ENCODE measurements at places on chromosomes 1 and 21.

- no peak for DNase-seq
Measured at GRCh38 chr1:1892763-1893120, 1.9 kb upstream of the GNB1 start.

- DNase-seq, result no peak
Measured at GRCh38 chr1:234707641-234708040, 97.7 kb upstream of the IRF2BP2 start.

- DNase-seq, result no peak
Measured at GRCh38 chr21:46098303-46099141, 610 bp downstream of the COL6A2 start.

DNA sequence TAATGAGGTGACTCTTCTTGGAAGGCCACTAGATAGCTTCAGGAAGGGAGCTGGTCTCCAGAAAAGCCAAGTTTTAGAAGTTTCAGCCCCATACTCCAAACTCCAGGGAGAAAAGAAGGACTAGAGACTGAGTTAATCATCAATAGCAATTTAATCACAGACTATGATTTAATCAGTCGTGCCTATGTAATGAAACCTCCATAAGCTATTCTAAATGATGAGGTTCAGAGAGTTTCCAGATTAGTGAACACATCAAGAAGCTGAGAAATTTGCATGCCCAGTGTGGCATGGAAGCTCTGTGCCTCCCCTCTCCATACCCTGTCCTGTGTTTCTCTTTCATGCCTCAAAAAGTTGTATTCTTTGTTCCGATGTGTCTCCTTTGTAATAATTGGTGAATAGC is 49.2 kb upstream of the CCDC190 start:
- DNase-seq, result peak; percentile 18

GRCh38 chr1:237267743-237268142 is 225.8 kb downstream of the RYR2 start:
- DNase-seq, result no peak

DNA sequence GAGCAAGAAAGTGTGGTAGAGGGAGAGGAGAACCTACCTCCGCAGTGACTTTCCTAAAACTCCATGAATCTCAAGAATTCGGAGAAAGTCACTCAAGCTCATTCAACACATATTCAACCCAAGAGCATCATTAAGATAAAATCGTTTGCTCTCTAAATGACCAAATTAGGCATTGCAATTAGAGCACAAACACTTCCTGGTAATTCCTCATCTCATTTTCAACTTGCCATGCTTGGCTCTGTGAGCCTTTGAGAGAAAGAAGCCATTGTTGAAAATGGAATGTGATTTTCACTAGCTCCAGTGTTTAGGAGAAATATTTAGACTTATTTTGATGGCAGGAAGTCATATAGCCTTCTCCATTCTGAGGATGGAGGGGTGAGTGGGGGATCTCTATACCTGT is 52.5 kb downstream of the KAZN start:
- no peak for DNase-seq

GRCh38 chr1:33361532-33362235 is 40.8 kb upstream of the A3GALT2 start:
- DNase-seq, result no peak

- DNase-seq, result no peak
Measured at GRCh38 chr1:110337704-110338308, 1.4 kb upstream of the RBM15 start.

DNA sequence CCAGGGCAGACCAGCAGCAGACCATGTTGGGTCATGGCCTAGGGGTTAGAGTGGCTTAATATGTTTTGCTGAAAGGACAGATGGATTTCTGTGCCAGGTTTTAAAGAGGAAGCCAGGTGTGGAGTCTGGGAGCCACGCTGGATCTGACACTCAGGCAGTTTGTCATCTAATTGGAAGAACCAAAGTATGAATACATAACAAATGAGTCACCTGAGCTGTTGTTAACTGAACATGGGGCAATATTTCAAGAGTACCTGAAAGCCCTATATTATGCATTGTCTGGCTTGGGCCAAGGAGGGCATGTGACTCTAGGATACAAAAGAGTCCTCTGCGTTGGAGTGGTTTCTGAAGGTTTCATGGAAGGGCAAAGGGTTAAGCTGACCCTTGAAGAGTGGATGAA is 70.6 kb downstream of the LMO4 start:
- DNase-seq, result no peak

DNA sequence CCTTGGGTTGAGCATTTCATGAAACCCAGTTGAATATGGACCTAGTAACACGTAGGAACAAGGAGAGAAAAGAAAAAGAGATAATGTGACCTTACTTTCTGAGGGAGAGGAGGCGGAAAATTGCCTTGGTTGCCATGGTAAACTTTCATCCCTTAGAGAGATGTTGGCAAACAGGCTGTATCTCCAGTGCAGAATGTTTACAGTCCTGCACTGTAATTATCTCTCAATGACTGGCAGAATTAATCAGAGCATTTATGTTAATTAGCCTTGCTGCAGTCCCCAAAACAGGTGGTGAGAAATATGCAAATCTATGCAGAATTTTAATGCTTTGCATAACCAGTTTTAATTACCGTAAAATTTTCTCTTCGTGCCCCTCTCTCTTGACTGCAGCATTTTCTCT is 147.3 kb downstream of the CD247 start:
- no peak for DNase-seq

GRCh38 chr1:22056936-22057335 is 4.4 kb downstream of the CDC42 start:
- DNase-seq, result no peak

GRCh38 chr1:1892079-1892762 is 1.3 kb upstream of the GNB1 start:
- DNase-seq, result no peak

GRCh38 chr1:174049514-174049913 is 27.4 kb upstream of the RC3H1 start:
- no peak for DNase-seq

DNA sequence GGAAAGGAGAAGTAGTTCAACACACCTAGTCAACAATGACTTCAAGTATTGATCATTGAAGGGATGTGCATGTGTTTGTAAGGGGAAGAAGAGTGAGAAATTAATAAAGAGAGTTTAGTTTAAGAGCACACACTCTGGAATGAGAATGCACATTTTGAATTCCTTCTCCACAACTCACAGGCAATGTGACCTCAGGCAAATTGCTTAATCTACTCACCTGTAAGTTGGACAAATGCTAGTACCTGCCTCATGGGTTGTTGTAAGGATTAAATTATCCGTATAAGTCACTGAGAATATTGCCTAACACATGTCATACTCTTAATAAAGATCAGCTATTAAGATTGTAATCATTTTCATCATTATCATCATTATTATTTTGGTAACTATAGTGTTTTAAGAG is 204.0 kb upstream of the NFIA start:
- no peak for DNase-seq

GRCh38 chr1:50742523-50742922 is 217.5 kb downstream of the FAF1 start:
- peak; percentile 58 for DNase-seq

DNA sequence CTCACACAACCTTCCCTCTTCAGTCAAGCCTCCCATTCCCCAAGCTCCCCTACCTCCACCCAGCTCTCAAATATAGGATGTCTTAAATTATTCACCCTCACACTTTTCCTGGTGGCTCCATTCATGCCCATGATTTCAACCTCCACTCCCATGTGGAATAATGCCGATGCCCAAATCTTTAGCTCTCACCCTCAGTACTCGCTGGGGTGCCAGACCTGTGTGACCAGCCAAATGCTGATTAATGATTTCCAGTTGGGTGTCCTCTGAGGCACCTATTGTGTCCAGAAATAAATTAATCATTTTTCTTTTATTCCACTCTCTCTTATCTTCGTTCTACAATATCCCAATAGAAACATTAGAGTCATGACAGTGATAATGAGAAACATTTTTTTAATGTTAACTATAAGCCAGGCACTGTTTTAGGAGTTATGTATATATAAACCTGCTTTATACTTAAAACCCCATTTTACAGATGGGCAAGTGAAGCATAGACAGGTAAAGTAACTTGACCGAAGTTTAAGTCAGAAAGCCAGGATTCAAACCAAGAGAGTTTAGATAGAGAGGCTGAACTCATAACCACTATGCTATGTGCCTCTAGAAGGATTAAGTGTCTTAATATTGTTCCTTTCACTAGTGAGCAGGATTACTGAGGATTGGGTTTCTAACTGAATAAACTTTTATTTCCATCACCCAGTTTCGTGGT is 209.7 kb downstream of the DUSP10 start:
- DNase-seq, result no peak

- DNase-seq, result peak; percentile 25
Measured at GRCh38 chr1:29237129-29237821, 953 bp downstream of the PTPRU start.

- no peak for DNase-seq
Measured at GRCh38 chr1:30427545-30427944, 295.8 kb downstream of the MATN1 start.

DNA sequence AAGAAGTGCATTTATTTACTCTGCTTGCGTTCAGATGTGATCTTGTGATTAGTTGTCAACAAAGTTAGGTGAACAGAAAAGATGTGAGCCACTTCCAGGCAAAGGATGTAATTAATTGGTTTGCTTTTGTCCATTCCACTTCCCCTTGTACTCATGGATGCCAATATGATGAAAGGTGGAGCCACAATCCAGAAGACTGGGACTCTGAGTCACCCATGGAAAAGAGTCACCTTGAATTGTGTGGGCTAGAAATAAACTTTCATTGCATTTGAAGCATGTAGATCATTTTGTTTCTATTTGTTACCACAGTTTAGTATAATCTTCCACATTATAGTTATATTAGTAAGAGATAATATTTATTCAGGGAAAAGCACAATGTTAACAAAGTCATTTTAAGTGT is 684.2 kb downstream of the LTN1 start:
- DNase-seq, result peak; percentile 42

DNA sequence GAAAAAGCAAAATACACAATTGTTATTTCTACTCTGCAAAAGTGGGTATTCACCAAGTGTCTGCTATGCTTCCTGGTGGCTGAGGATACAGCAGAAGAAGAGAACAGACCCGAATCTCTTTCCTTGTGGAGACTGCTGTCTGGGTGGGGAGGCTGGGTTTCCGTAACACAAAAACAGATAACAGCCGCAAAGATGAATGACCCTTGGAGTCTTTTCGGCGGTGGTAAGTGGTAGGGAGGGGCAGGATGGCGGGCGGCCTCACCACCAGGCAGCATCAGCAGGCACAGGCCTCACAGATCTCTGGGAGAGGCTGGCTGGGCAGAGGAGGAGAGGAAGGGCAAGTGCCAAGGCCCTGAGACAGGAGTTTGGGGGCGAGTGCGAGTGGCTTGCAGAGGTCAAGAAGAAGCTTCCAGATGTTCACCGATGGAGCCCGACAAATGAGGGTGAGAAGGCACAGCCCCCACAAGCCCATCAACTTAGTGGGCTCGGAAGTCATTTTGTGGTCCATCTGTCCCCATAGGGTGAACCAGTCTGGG is 164.2 kb downstream of the RHOU start:
- DNase-seq, result no peak

DNA sequence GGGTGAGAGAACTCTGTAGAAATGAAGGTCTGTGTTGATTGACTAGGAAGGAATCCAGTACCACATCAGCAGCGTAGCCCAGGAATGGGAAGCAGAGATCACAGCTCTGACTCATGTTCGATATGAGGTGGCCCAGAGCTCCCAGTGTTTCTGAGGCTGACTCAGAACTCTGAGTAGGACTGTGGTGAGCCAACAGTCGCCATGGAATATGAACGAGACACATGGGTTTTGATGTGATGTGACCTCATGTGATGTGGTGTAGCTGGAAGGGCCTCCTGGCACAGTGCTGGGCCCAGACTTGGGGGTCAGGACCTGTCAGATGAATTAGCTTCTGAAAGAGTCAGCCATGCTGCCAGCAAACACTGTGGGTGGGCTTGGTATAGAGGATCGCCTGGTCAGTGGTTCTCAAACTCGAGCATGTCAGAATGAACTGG is 237.0 kb downstream of the MRPL39 start:
- DNase-seq, result peak; percentile 94

DNA sequence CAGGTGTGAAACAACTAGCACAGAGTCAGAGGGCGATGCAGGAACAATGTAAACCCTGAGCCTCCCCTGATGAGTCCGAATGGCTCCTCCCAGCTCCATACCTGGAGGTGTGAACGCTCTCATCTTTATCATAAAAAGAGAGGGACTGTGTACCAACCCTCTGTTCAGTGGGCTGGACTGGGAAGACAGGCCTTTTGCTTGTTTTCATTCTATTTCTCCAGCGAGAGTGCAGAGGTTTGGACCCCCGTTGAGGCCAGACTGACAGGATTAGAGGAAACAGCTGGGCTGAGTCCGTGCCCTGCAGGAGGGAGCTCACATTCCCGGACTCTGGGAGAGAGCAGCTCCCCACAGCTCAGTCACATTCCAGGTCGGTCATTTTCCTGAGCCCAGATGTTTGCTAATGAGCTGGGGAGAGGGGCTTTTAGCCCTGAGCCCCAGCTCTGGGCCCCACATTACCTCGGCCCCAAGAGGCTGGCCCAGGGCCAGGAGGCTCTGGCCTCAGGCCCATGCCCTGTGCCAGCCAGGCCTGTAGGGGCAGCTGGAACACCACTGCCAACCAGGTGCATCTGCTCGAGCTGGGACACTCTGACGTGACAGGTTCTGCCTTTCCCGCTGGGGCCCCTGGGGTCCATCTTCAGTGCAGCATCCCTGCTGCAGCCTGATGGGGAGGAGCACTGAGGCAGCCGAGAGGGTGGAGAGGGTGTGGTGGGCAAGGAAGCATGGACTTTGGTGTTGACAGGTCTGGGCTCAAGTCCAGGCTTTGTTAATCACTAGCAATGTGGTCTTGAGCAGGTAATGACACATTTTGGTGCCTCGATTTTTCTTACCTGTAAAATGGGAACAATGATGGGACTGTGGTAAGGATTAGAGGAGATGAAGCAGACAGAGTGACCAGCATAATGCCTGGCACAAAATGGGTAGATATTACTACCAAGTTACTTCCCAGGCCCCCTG is 3.5 kb upstream of the NBL1 start:
- no peak for DNase-seq

- DNase-seq, result no peak
Measured at GRCh38 chr21:40152476-40152875, 285.2 kb downstream of the PCP4 start.

GRCh38 chr1:209749670-209750323 is 6.1 kb upstream of the TRAF3IP3 start:
- DNase-seq, result no peak

GRCh38 chr21:44773291-44773932 is 28.2 kb downstream of the UBE2G2 start:
- DNase-seq, result peak; percentile 70

GRCh38 chr1:157193702-157194391 is 55.7 kb upstream of the ETV3 start:
- DNase-seq, result peak; percentile 29

- peak; percentile 44 for DNase-seq
Measured at GRCh38 chr1:212285685-212286555, 710 bp downstream of the PPP2R5A start.

GRCh38 chr1:196527919-196528318 is 80.3 kb downstream of the KCNT2 start:
- no peak for DNase-seq

DNA sequence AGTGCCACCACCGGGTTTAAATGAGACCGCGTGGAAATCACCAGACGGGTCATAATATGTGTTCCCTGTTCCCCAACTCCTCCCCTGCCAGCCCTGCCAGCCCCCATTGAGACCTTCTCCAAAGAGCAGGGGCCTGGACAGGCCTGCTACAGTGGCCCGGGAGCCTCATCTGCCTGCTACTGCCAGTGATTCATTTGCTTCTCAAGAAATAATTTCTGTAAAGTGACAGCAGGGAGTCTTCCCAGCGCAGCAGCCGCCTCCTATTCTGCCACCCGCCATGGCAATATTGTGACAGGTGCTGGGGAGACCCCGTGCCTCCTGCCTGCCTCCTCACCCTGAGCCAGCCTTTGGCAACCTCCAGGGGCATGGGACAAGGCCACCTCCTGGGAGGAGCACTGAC is 8.9 kb downstream of the IFFO2 start:
- no peak for DNase-seq

All from kidney glomerular epithelial cell (primary cell).